ENCODE measurements at places on chromosomes 12 and 14. TPM values are rescaled to one million over a fixed set of nuclear protein-coding genes. Genes with fewer than 3 reads are reported as not detected.
A peak's percentile ranks its signal among the peaks of the same experiment; 100 is the strongest.

GRCh38 chr14:58574623-58575022 is 63.1 kb upstream of the DACT1 start:
- DNase-seq, result no peak

The GUCY2C gene
- not detected for total RNA-seq

GRCh38 chr14:93005135-93005813 is 82.3 kb downstream of the CHGA start:
- DNase-seq, result no peak

DNA sequence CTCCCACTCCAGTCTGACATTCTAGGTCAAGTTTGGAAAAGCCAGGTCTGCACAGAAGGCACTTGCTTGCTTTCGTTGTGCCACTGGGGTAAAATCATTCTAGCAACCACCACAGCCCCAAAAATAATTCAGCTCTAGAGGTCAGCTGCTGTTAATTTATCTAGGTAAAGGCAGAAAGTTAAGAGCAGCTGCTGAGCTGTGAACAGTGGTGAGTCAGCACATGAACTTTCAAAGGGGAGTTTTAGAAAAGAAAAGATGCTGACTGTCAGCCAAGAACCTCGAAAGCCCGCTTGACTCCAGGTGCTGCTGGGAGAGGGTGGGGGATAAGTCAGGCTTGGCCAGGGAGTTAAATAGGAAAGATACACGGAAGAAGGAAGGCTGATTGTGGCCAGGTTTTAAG is 12.7 kb downstream of the CCDC197 start:
- DNase-seq, result peak; percentile 73

The SAMD15 gene
- total RNA-seq, result 4.5 TPM

The PKP2 gene
- 3.6 TPM for total RNA-seq

DNA sequence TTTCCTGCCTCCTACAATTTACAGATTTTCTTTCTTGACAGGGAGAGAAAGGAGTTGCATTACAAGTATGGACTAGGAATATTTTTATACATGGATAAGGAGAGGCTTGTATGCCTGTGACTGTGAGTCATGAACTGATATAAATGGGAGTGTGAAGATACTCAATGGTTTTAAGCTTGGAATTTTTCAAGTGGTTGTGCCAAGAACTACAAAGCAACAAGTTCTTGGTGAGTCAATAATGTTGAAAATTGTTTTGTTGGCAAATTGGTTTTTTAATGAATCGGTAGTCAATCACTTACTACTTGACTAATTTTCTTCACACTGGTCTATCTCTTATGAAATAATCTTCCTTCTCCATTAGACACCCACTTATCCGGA is 58.9 kb upstream of the HMGA2 start:
- DNase-seq, result peak; percentile 24

DNA sequence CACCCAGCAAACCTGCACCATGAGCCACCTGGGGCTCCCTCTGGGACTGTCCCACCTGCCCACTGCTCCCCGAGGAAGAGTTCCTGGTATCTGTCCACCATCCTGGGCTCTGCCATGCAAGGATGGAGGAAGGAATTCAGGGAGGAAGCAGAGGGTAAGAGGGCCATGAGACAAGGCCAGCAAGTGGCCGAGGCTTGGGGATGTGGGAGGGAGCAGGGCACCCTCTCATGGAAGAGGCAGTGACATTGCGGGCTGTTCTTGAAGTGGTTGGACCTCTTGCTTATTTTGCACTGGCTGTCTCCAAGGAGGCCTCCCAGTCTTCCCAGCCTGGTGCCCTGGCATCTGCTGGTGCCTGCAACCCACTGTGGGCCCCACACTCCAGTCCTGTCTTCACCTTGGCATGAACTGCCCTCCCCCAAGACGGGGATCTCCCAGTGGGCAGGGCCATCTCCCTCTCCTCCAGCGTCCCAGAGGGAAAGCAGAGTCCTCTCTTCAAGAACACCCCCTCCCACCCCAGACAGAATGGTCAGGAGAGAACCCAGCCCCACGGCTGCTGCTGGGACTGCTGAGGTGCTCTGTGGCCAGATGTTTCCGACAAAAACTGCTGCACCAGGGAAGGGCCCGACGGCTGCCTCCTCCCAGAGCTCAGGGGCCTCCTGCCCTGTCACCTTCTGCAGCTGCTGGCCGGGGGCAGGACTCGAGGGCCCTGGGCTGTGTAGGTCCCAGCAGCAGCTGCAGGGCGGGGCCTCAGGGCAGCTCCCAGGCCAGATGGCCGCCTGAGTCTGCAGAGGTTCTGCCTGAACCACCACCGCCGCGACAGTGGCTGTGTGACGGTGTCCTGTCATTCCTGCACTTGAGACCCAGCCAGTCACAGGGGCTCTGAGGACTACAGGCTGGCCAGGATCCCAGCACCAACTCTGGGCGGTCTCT is 1.8 kb upstream of the AKT1 start:
- DNase-seq, result no peak
